ENCODE measurements at places on chromosomes 5 and 9.

DNA sequence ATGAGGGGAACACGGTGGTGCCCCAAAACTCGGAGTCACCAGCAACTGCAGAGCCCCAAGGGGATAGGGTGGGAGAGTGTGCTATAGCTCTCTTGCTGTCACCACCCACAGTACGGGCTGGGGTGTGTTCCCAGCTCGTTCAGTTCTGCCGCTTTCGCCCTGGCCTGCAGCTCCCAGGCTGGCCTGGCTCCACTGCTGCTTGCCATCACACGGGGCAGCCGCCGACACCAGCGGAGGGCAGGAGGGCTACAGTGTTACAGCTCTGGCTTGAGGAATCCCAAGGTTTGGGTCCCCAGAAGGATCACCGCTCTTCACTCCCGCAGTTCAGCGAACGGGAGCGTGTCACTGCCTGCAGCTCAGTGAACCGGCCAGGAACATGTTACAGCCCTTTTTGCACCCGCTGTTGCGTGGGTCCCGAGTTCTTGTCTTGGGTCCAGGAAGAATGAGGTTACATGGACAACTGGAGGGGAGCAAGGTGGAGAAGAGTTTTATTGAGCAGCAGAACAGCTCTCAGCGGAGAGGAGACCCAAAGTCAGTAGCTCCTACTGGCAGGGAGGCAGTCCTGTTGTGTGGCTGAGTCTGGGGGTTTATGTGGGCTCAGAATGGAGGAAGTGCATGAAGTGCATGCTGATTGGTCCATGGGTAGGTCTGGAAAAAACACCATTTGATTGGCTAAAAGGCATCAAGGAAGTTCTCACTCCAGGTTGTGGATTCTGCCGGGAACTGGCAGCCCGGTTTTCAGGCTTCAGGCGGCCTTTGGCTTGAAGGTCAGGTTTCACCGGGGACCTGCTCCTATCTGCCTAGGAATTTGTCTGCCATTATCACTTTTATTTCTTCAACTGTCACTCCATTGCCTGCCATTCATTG lies 113.4 kb downstream of the EHMT1 start:
- ATAC-seq: no peak

GRCh38 chr5:42953041-42953440 lies 87.1 kb downstream of the ANXA2R start:
- no peak for ATAC-seq

DNA sequence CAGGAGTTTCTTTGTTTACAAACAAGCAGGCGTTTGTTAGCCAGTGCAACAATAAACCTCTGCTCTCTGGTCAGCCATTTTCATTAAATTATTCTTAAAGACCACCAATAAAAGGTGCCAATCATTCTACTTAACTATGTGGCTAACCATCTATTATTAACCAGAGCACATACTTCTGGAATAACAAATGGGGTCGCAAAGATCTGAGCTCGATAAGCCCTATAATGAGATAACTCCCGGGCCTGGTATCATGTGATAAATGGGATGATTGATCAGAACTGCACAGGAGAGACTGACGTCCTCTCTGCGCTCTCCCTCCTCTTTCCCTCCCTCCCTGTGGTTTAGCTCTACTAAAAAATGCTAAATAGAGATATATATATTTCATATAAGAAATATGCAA lies 488.2 kb downstream of the NTRK2 start:
- no peak for ATAC-seq

- ATAC-seq: no peak
Measured at GRCh38 chr5:138095100-138095907, 11.5 kb downstream of the WNT8A start.

GRCh38 chr9:16612627-16613026 lies 257.8 kb downstream of the BNC2 start:
- no peak for ATAC-seq

DNA sequence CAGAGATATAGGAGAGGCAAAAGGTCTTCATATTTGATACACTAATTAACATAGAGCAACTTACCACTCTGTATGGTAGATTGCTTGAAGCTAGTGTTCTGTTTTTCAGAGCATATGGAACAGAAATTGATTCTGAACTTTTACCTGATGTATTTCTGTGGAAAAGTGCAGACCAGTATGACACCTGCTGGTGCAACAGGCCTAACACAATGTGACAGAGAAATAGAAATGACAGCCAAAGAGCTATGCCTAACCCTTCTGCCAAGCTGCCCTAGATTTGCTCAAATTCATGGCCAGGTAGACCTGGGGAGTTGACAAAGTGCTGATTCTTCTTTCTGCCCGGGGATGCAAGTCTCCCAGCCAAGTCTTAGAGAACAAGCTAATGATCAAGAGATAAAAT lies 65.4 kb upstream of the RNF180 start:
- ATAC-seq: no peak

GRCh38 chr5:112492291-112492690 lies 73.2 kb upstream of the EPB41L4A start:
- ATAC-seq: peak; percentile 91

- no peak for ATAC-seq
Measured at GRCh38 chr5:172336264-172336663, 52.7 kb upstream of the UBTD2 start.

GRCh38 chr5:155943516-155944407 lies 383.2 kb upstream of the SGCD start:
- no peak for ATAC-seq

DNA sequence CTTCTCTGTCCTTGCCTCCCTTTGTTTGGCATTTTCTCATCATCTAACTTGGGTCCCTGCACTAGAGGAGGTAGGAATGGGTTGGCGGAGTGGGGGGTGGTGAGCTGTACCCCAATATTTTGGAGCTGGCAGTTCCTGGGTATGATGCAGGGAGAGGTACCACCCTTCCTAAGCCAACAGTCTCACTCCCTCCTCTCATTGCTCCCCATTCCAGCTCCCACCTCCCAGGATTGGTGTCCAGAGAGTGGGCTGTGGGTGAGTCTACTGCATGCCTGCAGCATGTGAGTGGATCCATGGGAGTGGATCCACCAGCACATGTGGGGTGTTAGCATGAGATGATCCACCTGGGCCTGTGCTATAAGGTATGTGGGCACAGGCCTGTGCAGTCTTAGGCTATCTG lies 22.2 kb upstream of the MYORG start:
- no peak for ATAC-seq

DNA sequence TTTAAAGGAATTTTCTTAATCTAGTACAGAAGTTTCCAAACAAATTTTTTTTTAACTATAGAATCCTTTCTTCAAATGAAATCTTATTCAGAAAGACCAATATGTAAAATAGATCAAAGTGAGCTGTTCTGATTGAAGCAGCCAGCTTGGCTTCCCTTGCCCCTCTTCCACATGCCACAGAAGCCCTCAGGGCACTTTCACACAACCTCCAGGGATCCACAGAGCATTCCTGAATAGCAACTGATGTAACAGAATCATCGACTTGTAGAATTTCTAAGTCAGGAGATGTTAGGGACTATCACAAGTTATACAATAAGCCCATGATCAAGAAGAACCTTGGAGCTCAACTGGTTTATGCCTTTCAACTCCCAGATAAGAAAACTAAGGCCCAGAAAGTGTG lies 427.8 kb upstream of the C9orf72 start:
- no peak for ATAC-seq

GRCh38 chr5:94692581-94692980 lies 74.1 kb downstream of the SLF1 start:
- ATAC-seq: no peak

DNA sequence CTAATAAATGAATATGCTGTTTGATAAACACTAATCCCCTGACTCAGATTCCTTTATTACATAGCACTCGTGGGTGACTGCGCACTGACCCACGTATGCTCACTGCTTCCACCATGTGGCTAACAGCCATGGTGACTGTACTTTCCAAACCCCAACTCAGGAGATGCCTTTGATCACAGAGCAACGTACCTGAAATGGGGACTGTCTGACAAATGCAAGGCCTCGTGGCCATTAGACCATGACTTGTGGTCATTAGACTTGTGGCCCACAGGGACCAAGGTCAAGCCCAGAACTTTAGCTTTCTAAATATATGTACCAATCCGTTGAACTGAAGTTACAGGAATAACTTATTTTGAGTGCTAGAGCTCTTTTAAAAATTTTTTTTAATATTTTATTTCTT lies 46.6 kb downstream of the CYFIP2 start:
- peak; percentile 86 for ATAC-seq

- ATAC-seq: no peak
Measured at GRCh38 chr5:33401482-33402390, 39.0 kb upstream of the TARS1 start.

DNA sequence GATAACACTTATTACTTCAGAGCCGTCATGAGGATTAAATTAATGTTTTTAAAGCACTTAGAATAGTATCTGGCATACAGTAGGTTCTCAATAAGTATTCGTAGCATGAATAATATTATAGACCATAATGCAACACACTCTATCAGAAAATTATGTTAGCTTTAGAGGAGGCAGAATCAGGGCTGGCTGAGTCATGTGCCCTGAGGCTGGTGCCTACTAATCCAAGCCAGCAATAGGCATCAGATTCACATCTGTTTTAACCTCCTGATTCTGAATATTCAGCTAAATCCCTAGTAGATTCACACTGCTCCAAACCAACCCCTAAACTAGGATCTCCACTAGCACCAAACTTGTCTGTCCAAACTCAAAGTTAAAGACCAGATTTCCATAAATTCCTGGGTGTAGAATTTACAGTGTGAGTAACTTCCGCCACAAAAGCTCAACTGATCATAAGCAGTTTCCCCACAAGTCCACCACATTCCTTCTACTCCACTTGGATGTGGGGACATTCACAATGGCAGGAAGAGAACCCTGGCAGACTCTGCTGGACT lies 170.0 kb upstream of the DAPK1 start:
- no peak for ATAC-seq

DNA sequence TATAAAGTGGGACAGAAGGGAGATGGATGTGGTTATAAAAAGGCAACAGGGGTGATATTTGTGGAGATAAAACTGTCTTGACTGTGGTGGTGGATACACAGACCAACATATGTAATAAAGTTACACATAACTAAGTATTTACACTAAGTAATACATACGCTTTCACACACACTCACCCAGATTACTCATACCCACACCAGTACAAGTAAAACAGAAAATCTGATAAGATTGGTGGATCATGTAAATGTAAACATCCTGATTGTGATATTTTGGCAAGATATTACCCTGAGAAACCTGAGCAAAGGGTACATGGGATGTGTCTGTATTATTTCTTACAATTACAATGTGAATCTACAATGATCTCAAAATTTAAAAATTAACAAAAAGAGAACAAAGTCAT lies 53.3 kb upstream of the SLIT3 start:
- ATAC-seq: no peak

GRCh38 chr9:87607859-87608258 lies 110.2 kb downstream of the DAPK1 start:
- ATAC-seq: no peak

- ATAC-seq: no peak
Measured at GRCh38 chr9:112754578-112754977, 4.0 kb downstream of the SNX30 start.

- no peak for ATAC-seq
Measured at GRCh38 chr5:55149308-55149795, 10.6 kb upstream of the GPX8 start.

DNA sequence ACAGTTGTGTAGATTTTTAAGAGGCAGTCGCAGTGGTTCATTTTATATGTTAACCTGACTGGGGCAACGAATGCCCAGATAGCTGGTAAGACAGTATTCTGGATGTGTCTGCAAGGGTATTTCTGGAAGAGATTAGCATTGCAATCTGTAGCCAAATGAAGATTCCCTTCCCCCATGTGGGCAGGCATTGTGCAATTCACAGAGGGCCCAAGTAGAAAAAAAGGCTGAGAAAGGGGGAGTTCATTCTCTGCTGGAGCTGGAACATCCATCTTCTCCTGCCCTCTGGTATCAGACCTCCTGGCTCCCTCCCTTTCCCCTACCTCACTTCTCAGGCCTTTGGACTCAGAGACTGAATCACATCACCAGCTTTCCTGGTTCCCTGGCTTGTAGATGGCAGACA lies 70.6 kb downstream of the TENT4A start:
- no peak for ATAC-seq

DNA sequence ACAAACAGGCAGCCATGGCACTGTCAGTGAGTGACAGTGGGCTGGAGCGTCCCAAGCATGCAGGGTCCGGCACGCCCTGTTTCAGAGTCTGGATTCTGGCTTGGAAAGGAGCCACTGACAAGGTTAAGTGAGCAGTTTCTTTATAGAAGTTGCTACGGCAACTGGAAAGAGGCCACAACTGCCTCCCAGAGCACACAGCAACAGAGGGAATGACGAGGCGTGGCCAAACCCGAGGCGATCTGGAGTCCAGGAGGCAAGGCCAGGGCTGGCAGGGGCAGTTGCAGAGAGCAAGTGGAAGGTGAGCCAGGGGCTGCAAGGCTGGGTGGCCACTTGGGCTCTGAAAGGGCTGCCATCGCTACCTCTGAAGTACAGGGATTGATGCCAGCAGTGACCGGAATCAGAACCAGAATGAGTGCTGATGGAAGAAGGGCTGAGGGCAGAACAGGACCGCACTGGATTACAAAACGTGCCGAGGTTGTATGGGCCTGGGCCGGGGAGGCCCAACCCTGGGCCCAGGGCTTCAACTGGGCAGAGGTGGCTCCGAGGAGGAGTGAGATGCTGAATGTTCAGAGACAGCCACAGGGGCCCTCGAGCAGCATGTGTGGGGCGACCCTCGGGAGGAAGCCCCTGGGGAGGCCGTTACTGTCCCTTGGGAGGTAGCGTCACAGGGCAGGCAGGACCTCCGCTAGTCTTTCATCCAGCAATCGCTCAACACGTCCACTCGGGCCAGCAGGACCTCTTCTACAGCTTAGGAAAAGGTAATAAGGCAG lies 4.6 kb downstream of the MRPL41 start:
- ATAC-seq: no peak

- ATAC-seq: no peak
Measured at GRCh38 chr9:78519786-78520185, 222.9 kb downstream of the PSAT1 start.

DNA sequence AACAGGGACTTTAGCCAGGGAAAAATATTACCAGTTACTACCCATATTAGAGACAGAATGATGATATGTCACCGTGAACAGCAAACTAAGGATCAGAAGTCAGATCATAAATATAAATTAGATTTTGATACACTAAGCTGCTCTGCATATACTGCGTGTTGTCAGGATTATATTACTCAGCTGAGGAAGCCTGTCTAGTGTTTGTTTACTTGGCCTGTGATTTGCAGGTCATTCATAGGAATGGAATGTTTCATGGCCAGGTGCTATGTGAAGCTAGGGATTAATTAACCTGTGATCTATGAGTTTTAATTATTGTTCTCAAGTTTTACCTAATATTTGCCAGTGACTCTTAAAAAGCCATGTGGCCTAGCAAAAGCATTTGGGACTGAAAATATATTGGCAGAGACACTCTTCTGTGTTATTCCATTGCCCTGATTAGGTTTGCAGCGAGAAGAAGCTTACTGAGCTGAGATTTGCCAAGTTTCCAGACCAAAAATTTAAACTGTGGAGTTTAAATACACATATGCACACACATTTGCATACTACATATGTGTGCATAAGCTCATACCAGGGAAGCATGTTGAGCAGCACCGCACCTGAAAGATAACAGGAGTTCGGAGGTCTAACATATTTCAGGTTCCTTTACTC lies 496.3 kb upstream of the GRIA1 start:
- ATAC-seq: no peak

Data from stimulated activated memory B cell treated with anti-CD40 and anti-IgM and Interleukin-4, amounts not matched to agents 10 μg/mL and 1 μg/mL and 100 μg/mL, for 72 hours (primary cell).